ENCODE measurements at places on chromosomes 1 and 21. TPM values are rescaled to one million over a fixed set of nuclear protein-coding genes. Genes with fewer than 3 reads are reported as not detected.

The SPRR2E gene
- not detected for total RNA-seq

The ADAMTS5 gene
- 1.1 TPM for total RNA-seq

The SLC9C2 gene
- not detected for total RNA-seq

The DCDC2B gene
- not detected for total RNA-seq
